HFFc6 (cell line): ENCODE measurements at places on chromosomes 5 and 9. TPM values are rescaled to one million over a fixed set of nuclear protein-coding genes. Genes with fewer than 3 reads are reported as not detected.

Gene FREM1
- 0.11 TPM in 1 of 3 replicates, not detected in the others for total RNA-seq

Gene SLC46A2
- total RNA-seq: not detected in 3 replicates

DNA sequence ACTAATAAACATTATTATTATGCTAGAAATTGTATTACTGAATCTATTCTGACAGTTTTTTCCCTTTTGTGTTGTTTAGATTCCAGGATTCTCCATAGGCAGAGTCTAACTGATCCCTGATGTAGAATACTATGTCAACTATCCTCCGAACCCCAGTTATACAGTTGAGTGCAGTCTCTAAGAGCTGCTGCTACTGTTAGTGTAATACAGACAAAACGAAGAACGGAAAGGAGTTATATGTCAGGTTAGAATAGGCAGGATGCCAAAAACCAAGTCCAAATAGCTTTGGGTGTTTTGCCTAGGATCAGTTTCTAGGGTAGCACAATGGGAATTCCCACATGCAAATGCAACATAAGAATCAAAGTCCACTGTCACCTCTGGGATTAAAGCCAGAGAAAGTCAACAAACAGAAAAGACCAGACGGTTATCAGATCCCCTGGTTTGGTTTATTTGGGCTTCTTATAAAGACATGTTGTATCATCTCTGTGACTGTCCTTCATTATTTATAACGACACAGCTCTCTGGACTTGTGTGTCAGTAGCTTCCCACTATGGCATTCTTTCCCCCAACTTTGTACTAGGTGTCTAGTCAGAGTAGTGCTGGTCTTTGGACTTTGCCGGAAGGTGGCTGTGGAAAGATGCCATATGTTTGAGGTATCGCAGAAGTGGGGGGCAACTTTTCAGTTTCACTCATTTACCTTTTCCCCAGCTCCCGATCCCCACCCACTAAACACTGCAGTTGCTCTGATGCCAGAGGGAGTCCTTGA lies 14.9 kb upstream of the TMEM38B start:
- no peaks in the 10 kb centered on the region for H3K36me3 ChIP-seq
- H3K4me3 ChIP-seq: no peak overlapping the region
- H3K4me1 ChIP-seq: peaks cover 9% of the 10 kb centered on the region; the same call in 1 of the 2 replicates
- no peak for DNase-seq

GRCh38 chr9:97593960-97594359 lies 39.2 kb downstream of the TSTD2 start:
- H3K36me3 ChIP-seq: no peaks in the 10 kb centered on the region
- no peak overlapping the region for H3K4me3 ChIP-seq
- peaks cover 12% of the 10 kb centered on the region for H3K27me3 ChIP-seq
- no peak for DNase-seq
- H3K4me1 ChIP-seq: peaks cover 15% of the 10 kb centered on the region

DNA sequence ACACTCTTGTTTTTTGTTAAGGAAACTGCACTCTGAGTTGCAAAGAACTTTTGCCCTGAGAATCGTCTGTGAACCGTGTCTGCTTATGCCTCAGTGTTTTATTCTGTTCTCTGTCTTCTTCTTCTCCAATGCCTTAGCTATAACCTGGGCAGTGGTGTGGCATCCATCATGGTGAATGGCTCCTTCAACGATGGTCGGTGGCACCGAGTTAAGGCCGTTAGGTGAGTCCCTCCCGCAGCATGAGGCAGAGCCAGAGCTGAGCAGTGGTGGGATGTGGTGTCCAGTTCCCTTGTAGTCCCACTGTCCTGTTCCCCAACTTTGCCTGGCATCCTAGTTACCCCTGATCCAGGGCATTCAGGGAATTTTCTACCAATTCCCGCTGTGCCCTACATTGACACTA lies 98.3 kb downstream of the LIFR start:
- H3K27ac ChIP-seq: no peak overlapping the region
- no peak for DNase-seq
- peaks cover 12% of the 10 kb centered on the region; the same call in 1 of the 2 replicates for H3K36me3 ChIP-seq
- no peak overlapping the region for H3K4me3 ChIP-seq

- H3K4me1 ChIP-seq: peaks cover 2% of the 10 kb centered on the region; the same call in 1 of the 2 replicates
- no peak overlapping the region for H3K4me3 ChIP-seq
- no peaks in the 10 kb centered on the region for H3K36me3 ChIP-seq
- no peak overlapping the region for H3K27ac ChIP-seq
- no peak for DNase-seq
- peaks cover 7% of the 10 kb centered on the region for H3K27me3 ChIP-seq
Observed at GRCh38 chr9:137172901-137173795, 1.3 kb upstream of the TMEM210 start.

DNA sequence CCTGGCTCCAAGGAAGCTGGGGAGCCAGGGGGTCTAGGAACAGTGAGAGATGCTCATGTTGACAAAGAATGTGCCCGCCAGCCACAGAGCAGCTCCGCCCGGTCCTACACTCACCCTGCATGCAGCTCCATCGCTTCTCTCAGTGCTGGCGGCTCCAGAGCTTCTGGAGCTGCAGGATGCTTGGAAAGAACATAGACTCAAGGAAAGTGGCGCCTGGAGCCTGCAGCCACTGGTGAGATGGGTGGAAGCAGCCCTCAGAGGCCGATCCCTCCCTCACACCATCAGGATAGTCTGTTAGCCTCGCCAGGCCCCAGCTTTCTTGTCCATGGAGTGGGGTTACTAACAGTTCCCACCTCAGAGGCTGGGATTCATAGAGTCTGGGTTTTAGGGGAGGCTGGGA lies 26.4 kb upstream of the SLC6A19 start:
- H3K4me1 ChIP-seq: peaks cover 10% of the 10 kb centered on the region
- H3K27me3 ChIP-seq: peaks cover 5% of the 10 kb centered on the region
- no peak overlapping the region for H3K27ac ChIP-seq
- H3K4me3 ChIP-seq: no peak overlapping the region
